ENCODE measurements at places on chromosomes 2 and 18.

DNA sequence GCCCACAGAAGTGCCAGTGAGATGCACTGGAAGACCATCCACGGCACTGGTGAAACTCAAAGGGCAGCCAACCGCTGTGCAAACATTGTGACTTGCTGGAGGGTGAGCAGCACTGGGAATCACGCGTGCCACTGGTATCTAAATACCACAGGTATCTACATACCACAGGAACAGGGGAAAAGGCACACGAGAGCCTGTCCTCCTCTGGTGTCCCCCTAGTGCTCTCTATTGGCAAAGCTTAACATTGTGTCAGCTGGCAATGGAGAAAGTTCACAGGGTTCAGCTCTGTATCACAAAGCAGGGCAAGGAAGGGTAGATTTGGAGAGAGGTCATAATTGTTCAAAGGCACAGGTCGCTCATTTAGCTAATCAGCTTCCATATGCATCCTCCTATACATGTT is 12.6 kb upstream of the SEC11C start:
- DNase-seq, result no peak
- H3K36me3 ChIP-seq, result no peaks in the 10 kb centered on the region
- H3K4me1 ChIP-seq, result peaks cover 2% of the 10 kb centered on the region
- H3K4me3 ChIP-seq, result no peak overlapping the region
- H3K27me3 ChIP-seq, result peaks cover 45% of the 10 kb centered on the region

GRCh38 chr2:215904101-215904500 is 109.2 kb downstream of the MREG start:
- peaks cover 11% of the 10 kb centered on the region for H3K27me3 ChIP-seq
- no peak overlapping the region for H3K4me3 ChIP-seq
- H3K36me3 ChIP-seq, result no peaks in the 10 kb centered on the region
- H3K4me1 ChIP-seq, result no peaks in the 10 kb centered on the region
- DNase-seq, result no peak
- no peak overlapping the region for H3K27ac ChIP-seq

GRCh38 chr2:143029141-143029540 is 100.1 kb upstream of the ARHGAP15 start:
- H3K27ac ChIP-seq, result no peak overlapping the region
- no peaks in the 10 kb centered on the region for H3K27me3 ChIP-seq
- H3K4me1 ChIP-seq, result peaks cover 6% of the 10 kb centered on the region
- H3K4me3 ChIP-seq, result no peak overlapping the region
- H3K36me3 ChIP-seq, result no peaks in the 10 kb centered on the region

- H3K4me1 ChIP-seq, result peaks cover 24% of the 10 kb centered on the region
- no peak for DNase-seq
- H3K27ac ChIP-seq, result no peak overlapping the region
- H3K27me3 ChIP-seq, result peaks cover 18% of the 10 kb centered on the region
- H3K4me3 ChIP-seq, result no peak overlapping the region
- peaks cover 6% of the 10 kb centered on the region for H3K36me3 ChIP-seq
These were observed 1.6 kb downstream of the TMEM198 start for GRCh38 chr2:219545295-219545942.

DNA sequence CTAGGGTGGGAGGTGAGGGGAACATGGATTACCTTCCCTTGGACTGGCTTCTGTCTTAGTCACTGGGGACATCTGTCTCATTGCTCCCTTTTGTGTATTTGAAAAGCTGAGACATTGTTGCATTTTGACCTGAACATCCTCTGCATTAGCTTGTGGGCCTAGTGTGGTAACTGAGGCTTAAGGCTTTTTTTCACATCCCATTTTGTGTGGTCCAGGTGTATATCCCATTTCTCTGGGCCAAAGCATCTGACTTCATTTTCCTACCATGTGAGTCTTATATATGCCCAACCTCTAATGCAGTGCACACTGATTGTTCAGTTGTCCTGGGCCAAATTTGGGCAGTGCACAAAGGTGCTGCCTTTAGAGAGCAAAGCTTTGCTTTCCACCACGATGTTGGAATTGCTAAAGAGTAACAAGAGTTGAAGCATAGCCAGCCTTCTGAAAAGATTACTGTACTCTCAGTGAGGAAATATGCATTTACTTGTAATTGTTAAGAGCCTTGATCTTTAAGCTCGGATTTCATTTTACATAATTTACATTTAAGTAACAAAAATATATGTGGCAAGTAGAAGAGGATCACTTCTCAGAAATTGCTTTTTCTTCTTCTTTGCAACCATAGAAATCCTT is 13.3 kb downstream of the PRKCE start:
- no peaks in the 10 kb centered on the region for H3K27me3 ChIP-seq
- no peak overlapping the region for H3K27ac ChIP-seq
